Esophagus squamous epithelium (tissue), 5 donors: ENCODE measurements at places on chromosomes 6 and 20.

DNA sequence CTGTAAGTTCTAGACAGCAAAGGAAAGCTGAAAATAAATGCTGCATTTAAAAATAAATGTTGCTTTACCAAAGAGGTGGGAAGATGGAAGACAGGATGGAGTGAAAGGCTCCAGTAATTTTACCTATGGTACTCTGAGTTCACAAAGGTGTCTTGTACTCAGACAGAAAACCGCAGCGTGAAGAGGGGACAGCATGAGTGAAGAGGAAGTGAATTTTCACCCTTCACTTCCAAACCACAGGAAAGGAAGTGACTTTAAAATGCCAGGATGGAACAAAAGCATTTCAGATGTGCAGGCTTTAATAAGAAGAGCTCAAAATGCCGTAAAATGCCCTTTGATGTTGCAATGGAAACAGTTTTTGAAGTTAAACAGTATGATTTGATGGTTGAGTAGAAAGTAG lies 91.2 kb upstream of the TINAG start:
- no peak for DNase-seq

DNA sequence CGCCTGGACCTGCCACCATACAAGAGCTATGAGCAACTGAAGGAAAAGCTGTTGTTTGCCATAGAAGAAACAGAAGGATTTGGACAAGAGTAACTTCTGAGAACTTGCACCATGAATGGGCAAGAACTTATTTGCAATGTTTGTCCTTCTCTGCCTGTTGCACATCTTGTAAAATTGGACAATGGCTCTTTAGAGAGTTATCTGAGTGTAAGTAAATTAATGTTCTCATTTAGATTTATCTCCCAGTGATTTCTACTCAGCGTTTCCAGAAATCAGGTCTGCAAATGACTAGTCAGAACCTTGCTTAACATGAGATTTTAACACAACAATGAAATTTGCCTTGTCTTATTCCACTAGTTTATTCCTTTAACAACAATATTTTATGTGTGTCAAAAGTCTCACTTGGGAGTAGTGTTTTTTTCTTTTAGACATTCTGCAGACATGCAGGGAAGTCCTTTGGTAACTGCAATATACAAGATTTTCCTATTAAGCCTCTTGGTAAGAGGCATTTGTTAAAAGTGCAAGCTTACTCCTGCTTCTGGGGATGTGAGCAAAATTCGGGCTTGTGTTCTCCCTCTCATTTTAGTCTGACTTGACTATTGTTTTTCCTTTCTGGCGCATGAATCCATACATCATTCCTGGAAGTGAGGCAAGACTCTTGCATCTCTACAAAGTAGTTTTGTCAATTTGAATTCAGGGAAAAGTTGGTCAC lies 8.4 kb upstream of the DYNLRB1 start:
- no peak for DNase-seq

DNA sequence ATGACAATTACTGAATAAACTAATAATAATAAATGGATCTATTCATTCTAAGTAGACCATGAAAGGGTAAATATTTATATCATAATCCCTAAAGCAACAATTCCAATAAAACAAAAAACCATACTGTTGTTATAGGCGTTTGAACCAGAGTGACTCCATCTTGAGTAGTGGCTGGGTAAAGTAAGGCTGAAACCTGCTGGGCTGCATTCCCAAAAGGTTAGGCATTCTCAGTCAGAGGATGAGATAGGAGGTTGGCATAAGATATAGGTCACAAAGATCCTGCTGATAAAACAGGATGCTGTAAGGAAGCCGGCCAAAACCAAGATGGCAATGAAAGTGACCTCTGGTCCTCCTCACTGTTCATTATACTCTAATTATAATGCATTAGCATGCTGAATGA lies 8.3 kb downstream of the OR2H1 start:
- no peak for DNase-seq

DNA sequence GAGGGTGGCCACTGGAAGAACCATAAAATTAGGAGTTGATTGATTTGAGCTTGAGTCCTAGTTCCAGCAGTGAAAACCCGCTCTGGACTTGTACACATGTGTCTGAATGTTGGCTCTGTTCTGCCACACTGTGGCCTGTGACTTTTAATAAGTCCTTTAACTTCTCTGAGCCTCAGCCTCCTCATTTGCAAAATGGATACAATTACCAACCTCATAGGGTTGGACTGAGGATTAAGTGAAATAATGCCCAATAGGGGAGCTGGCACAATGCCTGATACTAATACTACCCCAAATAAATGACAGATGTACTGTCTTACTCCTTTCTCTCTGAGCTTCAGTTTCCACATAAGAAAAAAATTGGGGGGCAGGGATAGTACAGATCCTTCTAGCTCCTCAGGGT lies 92.6 kb upstream of the RIPOR2 start:
- DNase-seq = no peak

DNA sequence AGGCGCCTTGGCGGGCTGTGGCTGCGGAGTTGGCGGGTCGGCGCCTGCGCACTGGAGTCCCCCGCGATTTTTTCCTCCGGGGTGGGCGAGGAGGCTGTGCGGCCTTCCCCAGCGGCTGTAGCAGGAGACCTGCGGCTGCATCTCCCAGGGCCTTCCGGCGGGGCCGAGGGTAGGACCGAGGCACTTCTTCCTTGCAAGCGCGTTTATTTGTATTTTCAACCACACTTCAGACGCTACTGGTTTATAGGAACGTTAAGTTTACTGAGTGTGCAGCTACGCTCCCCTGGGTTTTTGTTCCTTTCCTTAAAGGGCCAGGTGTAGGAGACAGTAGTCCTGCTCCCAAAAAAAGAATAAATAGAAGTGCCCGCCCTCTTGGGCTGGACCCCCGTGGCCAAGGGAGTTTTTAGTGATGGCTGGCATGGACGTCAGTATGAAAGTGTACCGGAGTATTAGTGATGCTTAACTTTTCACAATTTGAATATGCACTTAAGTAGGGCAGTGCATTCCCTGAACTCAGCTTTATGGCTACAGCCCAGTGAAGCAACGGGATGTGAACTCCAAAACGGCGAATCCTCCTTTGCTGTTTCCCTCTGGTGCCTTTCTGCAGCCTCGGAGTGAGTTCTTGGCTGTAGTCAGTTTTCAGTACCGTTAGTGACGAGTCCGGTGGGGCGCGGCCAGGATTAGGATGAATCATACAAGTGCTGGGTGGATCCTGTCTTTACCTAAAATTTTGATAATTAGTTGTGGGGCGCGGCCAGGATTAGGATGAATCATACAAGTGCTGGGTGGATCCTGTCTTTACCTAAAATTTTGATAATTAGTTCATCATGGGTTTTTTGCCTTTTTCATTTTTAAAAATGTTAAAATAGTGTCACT lies 1.0 kb upstream of the FBXO5 start:
- DNase-seq = peak; percentile 23

DNA sequence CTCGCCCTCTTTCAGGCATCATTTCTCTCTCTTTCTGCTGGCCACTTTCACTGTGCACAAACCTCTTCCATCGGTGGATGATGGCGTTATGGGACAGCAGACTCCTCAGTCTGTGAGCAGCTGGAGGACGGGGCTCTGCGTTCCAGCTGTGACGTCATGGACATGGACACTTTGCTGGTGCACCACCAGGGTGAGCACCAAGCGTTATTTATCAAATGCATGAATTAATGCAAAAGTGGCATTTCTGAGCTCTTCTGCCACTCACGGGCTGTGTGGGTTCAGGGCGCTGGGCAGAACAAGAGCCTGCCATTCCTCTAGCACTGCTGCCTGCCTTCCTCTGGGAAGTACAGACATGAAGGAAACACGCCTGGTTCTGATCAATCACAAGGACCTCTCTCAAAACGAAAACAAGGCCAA lies 82.9 kb upstream of the MPC1 start:
- no peak for DNase-seq

DNA sequence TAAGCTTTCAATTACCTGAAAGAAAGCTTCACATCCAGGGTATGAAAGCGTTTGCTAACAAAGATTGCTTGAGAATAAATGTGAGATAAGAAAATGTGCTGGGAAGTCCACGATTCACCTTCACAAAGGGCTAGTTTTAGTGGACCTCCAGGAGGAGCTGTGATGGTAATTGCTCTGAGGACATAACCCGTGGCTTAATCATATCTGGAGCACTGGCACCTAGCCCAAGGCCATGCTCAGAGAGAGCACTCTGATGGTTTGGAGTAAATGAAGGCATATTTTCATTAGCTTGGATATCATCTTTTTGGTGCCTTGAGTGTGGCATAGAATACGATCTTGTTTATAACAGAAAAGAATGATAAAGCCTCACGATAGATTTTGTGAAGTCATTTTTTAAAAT lies 46.9 kb upstream of the BACH2 start:
- DNase-seq = no peak

DNA sequence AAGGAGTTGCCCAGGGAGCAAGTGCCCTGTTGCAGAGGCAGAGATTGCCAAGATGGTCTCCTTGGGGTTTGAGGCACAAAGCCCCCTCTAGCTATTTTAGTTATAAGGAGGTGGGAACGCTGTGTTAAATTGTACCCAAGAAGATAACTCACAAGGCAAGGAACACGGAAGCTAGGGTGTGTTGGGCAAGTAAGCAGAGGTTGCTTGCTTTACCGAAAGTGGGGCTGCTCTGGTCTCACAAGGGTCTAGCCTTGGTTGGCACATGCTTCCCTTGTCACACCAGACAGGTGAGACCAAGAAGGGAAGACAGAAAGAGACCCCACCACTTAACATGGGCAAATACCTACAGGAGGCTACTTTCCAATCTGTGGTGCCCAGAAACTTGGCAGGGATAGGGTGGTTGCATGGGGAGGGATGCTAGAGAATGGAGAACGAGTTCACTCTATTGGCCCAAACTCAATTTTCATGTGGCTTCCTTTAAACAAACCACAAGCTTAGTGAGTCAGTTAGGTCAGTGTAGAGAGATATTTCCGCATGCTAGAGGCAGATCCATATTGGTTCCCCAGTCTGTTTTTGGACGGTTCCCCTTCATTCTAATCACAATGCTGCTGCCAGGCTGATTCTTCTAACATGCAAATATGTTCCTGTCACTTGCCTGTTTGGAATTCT lies 42.4 kb downstream of the PLAGL1 start:
- no peak for DNase-seq

DNA sequence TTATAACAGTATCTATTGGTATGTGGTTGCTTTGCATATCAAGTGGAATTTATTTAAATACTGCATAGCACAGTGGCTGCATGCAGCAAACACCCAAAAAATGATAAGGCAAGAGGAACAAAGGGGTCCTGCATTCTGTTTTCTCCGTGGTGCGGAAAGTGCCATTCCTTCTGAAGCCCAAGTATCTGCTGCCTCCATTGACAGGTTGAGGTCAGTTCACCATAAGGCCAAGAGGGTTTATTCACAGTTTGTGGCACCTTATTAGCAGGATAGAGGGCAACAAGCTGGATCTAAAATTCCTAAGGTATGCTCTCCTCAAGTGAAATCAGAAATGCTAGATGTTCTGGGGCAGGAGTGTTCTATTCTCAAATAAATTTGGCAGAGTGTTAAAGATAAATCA lies 9.3 kb downstream of the CARMIL1 start:
- no peak for DNase-seq

DNA sequence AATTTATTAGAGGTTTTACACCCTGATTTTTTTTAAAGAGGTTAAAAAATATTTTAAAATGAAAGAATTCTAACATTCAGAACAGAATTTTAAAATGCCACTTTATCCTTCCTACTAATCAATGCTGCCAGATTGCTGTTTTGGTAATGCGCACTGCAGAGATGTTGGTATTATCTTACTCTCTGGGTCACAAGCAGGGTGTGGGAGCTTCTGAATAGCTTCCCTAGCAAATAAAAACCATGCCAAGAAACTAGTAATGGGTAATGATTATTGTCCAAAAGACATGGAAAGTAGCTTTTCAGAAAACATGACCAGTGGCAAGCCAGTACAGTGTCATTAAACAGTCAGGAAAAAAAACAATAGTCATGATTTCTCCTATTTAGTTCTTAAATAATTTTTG lies 205.4 kb downstream of the TPBG start:
- DNase-seq = no peak

DNA sequence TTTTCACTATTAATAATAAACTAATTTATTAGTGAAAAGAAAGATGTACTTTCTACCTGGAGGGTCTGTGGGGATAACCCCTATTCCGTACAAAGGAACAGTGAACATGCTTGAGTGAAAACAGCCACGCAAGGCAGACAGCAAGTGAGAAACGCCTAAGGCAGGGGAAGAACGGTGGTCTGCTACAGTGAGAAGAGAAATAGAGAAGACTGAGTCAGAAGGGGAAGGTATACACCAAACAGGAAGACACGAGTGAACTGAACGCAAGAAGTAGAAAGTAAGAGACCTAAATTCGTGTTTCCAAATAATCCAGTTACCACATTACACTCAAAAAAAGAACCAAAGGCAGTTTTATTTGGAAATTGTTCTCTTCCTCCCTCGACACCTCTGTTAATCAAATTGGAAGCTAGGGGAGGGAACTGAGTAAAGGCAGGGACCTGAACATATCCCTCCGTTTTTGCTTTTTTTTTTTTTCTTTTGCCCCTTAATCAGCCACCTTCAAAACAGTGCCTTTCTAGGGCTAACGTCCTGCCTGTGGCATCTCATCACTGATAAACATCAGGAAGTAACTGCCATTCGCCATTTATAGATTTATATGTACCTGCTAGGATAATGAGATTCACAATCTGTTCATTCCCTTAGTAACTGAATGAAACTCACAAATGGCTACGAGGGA lies 48.9 kb downstream of the ATXN1 start:
- DNase-seq = no peak

GRCh38 chr6:151008425-151008824 lies 142.9 kb downstream of the MTHFD1L start:
- DNase-seq = no peak

DNA sequence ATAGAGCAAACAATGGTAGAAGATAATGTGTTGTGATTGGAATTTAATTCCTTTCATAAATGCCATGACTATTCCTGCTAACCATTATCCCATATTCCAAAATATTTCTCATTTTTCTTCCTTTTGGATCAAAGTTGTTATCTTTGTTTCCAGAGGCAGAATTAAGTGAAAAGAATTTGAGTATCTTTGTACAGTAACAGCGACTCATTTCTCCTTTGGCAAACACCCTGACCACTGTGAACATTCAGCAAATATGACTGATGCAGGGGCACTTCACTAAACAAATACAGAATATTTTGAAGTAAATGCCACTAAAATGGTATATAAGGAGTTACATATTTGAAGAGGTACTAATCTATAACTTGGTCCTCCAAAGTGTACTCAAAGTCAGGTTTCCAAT lies 105.0 kb upstream of the LAMP5 start:
- no peak for DNase-seq

- no peak for DNase-seq
Measured at GRCh38 chr20:59604741-59605600, 631 bp downstream of the PHACTR3 start.

DNA sequence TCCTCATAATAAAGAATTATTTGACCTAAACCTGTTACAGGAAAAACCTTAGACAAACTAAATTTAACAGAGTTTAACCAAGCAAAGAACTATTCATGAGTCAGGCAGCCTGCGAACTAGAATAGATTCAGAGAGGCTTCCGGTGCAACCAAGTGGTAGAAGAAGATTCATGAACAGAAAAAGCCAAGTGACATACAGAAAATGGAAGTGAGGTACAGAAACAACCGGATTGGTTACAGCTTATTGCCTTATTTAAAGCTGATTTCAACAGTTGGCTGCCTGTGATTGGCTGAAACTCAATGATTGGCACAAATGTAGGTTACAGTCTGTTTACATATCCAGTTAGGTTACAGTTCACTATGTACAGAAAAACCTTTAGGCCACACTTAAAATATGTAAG lies 10.1 kb downstream of the PPP1R3G start:
- DNase-seq = no peak

GRCh38 chr6:2465336-2465735 lies 219.9 kb upstream of the GMDS start:
- no peak for DNase-seq

- DNase-seq = no peak
Measured at GRCh38 chr6:1695546-1696462, 86.1 kb downstream of the FOXC1 start.

- DNase-seq = no peak
Measured at GRCh38 chr6:144334150-144334708, 49.1 kb downstream of the UTRN start.
